Thoracic aorta (tissue), 2 donors: ENCODE measurements at places on chromosomes 4 and X. TPM values are rescaled to one million over a fixed set of nuclear protein-coding genes. Genes with fewer than 3 reads are reported as not detected.

PABPC1L2A gene
- total RNA-seq = not detected

STPG2 gene
- not detected for total RNA-seq

CLNK gene
- total RNA-seq = not detected

- no peak overlapping the region for H3K27ac ChIP-seq
- no peak overlapping the region for H3K4me3 ChIP-seq
- DNase-seq = no peak
- no peaks in the 10 kb centered on the region for H3K27me3 ChIP-seq
Measured at GRCh38 chrX:152900937-152901445, 3.1 kb downstream of the ZNF185 start.

GUCY1A1 gene
- total RNA-seq = 135 TPM

MAP7D2 gene
- not detected for total RNA-seq

- H3K36me3 ChIP-seq = no peaks in the 10 kb centered on the region
Measured at GRCh38 chrX:18534949-18535348, 109.5 kb downstream of the CDKL5 start.

- no peak overlapping the region for H3K27ac ChIP-seq
- peaks cover 5% of the 10 kb centered on the region for H3K36me3 ChIP-seq
- no peak overlapping the region for H3K4me3 ChIP-seq
- no peak for DNase-seq
Measured at GRCh38 chr4:183248201-183248600, 71.9 kb downstream of the CLDN22 start.

FAM184B gene
- not detected for total RNA-seq

- H3K27me3 ChIP-seq = no peaks in the 10 kb centered on the region
- H3K36me3 ChIP-seq = no peaks in the 10 kb centered on the region
- no peak overlapping the region for H3K4me3 ChIP-seq
- no peak for DNase-seq
Measured at GRCh38 chr4:32499171-32499570, 1779.0 kb downstream of the PCDH7 start.

ZNF182 gene
- 4.3 TPM for total RNA-seq

GRCh38 chr4:119785963-119786362 lies 157.4 kb upstream of the PDE5A start:
- no peaks in the 10 kb centered on the region for H3K27me3 ChIP-seq
- H3K36me3 ChIP-seq = no peaks in the 10 kb centered on the region
- no peak for DNase-seq
- H3K27ac ChIP-seq = no peak overlapping the region
- H3K4me1 ChIP-seq = peaks cover 8% of the 10 kb centered on the region

DNA sequence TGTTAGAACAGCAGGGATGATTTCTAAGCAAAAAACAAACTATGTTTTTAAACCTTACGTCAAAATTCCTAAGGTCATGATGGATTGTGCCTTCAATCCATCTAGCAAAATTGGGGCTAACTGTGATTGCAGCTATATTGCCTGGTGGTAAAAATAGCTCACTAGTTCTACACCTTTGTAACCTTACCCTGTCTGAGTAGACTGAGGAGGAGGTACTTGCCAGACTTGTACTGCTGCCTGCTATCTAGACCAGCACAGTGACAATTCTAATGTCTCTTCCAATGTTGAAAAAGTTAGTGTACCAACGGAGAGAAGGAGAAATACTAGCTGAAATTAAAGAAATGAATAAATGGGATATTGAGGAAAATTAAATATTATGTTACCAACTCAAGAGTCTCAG lies 30.3 kb downstream of the ATP11C start:
- H3K4me1 ChIP-seq = no peaks in the 10 kb centered on the region
- no peaks in the 10 kb centered on the region for H3K36me3 ChIP-seq
- no peak overlapping the region for H3K4me3 ChIP-seq
- H3K27ac ChIP-seq = no peak overlapping the region
- H3K27me3 ChIP-seq = no peaks in the 10 kb centered on the region
- no peak for DNase-seq

ARHGAP24 gene
- 30.1 TPM for total RNA-seq

GAK gene
- 170 TPM for total RNA-seq

DNA sequence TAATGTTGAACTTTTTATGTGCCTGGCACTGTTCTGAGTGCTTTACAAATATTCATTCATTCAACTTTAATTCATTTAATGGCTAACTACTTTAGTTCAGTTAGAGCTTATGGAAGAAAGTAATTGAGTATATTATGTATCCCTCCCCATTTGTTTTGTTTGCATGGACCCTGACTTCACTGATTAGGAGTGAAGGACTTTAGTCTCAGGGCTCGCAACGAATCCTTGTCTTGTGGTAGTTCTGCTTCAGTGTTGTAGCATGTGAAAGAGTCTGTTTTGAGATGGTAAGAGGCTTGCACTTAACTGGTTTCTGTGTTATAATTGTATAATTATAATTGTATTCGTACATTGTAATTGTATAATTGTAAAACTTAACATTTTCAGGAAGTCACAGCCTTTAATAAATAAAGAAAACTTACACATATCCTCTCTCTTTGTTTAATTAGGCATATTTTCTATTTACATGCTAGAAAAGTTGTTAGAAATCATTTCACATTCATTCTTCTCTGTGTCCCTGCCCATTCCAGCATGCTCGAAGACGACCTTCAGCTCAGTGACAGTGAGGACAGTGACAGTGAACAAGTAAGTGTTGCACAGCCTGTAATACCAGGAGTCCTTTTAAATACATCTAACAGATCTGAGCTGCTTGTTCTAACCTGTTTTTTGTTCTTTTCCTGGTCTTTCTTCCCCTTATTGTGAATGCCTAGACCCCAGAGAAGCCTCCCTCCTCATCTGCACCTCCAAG lies 115.1 kb downstream of the KLHL8 start:
- no peak overlapping the region for H3K4me3 ChIP-seq
- no peak overlapping the region for H3K27ac ChIP-seq
- H3K4me1 ChIP-seq = peaks cover 58% of the 10 kb centered on the region
- no peak for DNase-seq

EPHA5 gene
- total RNA-seq = 0.27 TPM

GRCh38 chrX:123846577-123847038 lies 13.2 kb upstream of the XIAP start:
- H3K36me3 ChIP-seq = no peaks in the 10 kb centered on the region
- no peak overlapping the region for H3K4me3 ChIP-seq

FGFBP2 gene
- total RNA-seq = not detected

- H3K4me1 ChIP-seq = no peaks in the 10 kb centered on the region
- no peaks in the 10 kb centered on the region for H3K36me3 ChIP-seq
- no peaks in the 10 kb centered on the region for H3K27me3 ChIP-seq
- no peak overlapping the region for H3K27ac ChIP-seq
- DNase-seq = no peak
Measured at GRCh38 chrX:117788339-117788738, 328.3 kb downstream of the KLHL13 start.

GRCh38 chrX:20595928-20596575 lies 329.3 kb upstream of the RPS6KA3 start:
- no peaks in the 10 kb centered on the region for H3K4me1 ChIP-seq
- no peak for DNase-seq
- no peaks in the 10 kb centered on the region for H3K36me3 ChIP-seq
- H3K27me3 ChIP-seq = no peaks in the 10 kb centered on the region
- no peak overlapping the region for H3K4me3 ChIP-seq
- no peak overlapping the region for H3K27ac ChIP-seq

HERC5 gene
- 13.4 TPM for total RNA-seq

RPA4 gene
- total RNA-seq = 4.0 TPM

TRIM75 gene
- total RNA-seq = not detected

TMEM156 gene
- not detected for total RNA-seq

DNA sequence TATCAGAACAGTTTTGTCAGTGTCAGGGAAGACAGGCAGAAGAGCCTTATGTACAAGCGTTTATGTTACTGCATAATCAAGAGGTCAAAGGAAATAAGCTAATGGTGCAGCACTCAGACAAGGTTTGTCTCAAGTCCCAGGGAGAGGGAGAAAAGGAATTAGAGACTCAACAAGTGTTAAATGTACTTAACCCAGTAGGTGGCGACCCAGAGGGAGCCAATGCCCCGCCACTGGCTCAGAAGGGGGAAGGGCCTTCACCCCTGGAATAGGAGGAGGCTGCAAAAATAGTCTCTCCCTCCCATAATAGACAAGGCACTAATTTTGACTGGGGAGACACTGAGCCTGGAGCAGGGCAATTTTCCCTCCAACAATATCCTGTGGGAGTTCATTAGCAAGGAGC lies 14.1 kb upstream of the PAPSS1 start:
- DNase-seq = no peak
- H3K27ac ChIP-seq = no peak overlapping the region
- H3K4me1 ChIP-seq = no peaks in the 10 kb centered on the region
- no peak overlapping the region for H3K4me3 ChIP-seq
- no peaks in the 10 kb centered on the region for H3K27me3 ChIP-seq
